Activated CD4-positive, alpha-beta T cell treated with anti-CD3 and anti-CD28 coated beads, Interleukin-2, amount 50 U/mL, for 24 hours (primary cell): ENCODE measurements at places on chromosomes 4 and X.

GRCh38 chr4:88335092-88335665, 43.5 kb upstream of the HERC6 start:
- DNase-seq = no peak

DNA sequence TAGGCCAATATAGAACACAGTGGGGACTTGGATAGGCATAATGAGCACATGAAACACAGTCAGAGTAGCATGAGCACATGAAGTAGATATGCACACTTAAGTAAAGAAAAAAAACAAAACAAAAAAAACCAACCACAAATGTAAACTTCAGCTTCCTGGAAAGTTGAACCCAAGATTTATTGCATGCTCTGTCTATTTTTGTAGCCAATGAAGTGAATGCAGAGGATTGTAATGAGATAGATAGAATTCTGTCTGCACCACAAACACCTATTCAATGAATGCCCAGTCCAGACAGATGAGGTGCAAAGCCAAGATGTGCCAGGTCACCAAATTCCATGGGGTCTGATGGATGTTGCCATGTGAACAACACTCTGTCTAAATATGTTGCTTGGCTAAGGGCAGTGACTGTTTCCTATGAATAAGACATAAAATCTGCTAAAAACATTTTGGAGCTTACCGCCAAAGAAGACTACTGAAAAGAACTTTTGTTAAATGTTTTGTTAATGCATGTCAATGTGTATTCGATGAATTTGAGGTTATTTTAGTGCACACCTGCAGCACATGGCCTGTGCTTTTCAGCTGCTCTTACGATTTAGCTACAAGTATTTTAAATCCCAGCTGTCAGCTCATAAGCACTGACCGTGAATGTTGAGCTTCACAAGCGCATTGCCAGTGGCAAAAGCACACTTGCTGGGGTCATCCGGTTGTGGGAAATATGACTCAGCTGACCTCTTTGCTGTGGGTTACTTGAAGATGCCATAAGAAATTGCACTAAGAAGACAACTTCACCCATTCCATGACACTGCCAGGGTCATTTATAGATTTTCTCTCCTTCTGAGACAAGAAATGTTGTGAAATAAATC, 374.8 kb upstream of the GNPDA2 start:
- no peak for DNase-seq

DNA sequence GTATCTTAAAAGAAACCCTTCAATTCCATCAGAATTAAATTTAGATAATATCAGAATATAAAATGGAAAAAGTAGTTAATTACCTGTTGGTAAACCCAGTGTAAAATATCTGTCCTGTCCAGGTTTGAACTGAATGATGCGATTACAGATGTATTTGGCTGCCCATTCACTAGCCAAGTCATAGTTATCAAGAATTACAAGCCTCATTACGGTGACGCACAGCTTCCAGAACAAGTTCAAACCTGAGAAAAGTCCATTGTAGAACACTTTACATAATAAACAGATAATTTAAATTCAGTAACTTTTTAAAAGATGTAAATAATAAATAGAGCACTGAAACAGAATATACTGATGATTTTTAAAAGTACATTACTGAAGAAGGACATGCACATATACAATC, 4.4 kb downstream of the GNPDA2 start:
- no peak for DNase-seq

- DNase-seq = no peak
These were observed 77.5 kb downstream of the AREG start for GRCh38 chr4:74522251-74522991.

- no peak for DNase-seq
These were observed 41.8 kb upstream of the RLIM start for GRCh38 chrX:74656079-74656745.

DNA sequence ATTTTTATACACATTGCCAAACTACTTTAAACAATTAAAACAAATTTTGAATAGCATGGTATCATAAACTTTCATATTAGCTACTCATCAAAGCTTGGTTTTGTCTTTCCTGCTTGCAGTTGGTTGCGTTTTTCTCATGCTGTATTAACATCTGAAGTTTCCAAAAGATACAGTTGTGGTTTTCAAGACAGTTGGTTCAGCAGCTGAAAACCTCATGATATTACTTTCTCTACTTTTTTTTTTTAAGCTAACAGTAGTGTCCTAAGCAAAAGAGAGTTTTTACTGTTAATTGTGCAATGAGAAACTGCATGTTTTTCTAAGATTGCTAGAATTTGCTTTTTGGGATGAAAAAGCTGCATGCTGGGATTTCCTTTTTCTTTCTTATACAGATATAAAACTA, 15.2 kb downstream of the RUFY3 start:
- DNase-seq = no peak

DNA sequence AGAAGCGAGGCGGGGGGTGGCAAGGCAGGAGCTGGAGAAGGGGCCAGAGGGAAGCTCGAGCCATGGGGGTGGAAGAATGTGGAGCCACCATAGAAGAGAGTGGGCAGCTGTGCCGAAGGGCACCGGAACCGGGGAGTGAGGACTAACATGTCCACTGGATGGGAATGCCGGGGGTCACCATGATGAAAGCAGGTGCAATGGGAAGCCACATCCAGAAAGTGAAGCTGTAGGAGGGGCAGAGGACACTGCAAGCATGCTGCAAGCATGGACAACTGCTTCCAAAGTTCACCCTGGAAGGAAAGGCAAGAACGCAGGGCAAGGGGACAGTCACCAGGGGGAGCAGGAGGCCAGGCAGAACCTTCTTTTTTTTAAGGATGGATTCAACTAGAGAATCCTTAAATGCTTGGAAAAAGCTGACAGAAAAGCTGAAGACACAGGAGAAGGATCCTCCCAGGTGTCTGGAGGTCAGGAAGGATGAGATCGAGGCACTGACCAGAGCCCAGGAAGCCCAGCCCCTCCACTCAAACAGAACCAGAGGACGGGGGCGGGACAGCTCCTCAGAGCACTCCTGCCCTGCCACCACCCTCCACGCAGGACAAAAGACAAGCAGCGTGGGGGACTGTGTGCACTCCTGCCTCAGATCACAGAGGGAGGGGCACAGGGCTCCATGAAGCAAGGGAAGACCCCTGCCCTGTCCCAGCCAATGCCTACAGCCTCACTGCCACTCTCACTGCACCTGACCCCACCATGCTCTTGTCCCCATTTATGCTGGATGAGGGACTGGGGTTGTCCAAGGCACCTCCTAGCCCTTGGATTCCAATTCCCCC, 169.2 kb downstream of the AFAP1 start:
- no peak for DNase-seq

- no peak for DNase-seq
These were observed 18.3 kb downstream of the ADGRG4 start for GRCh38 chrX:136318895-136319597.

DNA sequence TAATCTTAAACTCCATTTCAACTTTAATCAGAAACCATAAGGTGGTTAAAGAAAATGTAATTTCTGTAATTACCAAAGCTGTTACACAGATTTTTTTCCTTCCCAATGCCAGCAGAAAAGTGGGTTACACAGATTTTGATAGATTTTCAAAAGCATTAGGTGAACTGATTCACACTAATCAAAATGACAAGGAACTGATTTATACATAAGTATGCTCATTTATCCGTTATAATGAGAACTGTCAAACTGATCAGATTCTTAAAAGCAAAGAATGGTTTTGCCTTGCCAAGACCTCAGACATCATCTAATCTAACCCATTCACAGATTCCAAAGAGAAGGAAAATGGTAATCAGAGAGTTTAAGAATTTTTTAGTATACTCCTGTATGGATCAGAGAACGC, 5.2 kb downstream of the UGDH start:
- DNase-seq = no peak

DNA sequence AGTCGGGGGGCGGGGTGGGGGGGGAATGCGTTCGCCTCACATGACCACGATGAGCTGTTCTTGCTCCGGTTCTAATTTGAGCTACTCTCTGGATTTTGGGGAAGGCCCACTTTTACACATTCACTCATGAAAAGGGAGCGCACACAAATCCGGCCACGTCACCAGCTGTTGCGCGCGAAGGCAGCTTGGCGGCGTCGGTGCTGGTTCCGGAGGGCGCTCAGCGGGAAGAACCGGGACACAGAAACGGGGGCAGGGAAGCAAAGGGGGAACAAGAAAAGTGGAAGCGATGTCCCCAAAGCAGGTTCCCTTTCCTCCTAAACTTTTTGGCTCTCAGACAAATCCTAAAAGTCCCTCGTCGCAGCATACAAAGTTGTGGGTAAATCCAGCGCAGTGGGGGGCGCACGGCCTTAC, 605 bp downstream of the ANXA5 start:
- DNase-seq = peak; percentile 17

- no peak for DNase-seq
These were observed 7.6 kb upstream of the KLHL2 start for GRCh38 chr4:165199722-165200121.

- no peak for DNase-seq
These were observed 590 bp downstream of the ARHGEF9 start for GRCh38 chrX:63784346-63784901.

DNA sequence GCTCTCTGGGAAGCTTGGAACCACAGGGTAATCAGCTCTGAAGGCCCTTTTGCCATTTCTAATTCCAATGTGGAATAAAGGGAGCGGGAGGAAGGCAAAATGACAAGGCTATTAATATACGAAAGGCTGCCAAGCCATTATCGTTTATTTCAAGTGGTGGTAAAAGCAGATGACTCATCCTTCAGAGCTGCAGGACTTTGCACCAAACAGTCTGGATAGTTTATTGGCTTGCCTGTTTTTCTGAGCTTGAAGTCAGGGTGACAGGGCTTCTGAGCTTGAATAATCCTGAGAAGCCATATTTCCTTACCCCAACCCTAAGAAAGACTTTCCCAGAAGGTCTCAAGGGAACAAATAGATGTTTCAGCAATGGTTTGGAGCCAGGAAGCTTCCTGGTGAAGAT, 7.7 kb upstream of the GABRE start:
- no peak for DNase-seq

GRCh38 chr4:7464259-7464655, 29.5 kb upstream of the PSAPL1 start:
- DNase-seq = no peak

DNA sequence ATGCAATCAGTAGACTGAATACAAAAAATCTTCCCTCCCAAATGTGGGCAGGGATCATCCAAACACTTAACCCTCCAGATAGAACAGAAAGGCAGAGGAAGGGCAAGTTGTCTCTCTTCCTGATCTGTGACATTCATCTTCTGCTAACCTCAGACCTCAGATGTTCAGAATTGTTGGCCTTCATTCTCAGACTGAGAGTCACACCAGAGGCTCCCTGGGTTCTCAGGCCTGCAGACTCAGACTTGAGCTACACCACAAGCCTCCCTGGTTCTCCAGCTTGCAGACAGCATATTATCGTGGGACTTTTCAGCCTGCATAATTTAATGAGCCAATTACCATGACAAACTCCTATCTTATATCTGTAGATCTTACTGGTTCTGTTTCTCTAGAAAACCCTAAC, 1471.6 kb upstream of the ADGRL3 start:
- no peak for DNase-seq

DNA sequence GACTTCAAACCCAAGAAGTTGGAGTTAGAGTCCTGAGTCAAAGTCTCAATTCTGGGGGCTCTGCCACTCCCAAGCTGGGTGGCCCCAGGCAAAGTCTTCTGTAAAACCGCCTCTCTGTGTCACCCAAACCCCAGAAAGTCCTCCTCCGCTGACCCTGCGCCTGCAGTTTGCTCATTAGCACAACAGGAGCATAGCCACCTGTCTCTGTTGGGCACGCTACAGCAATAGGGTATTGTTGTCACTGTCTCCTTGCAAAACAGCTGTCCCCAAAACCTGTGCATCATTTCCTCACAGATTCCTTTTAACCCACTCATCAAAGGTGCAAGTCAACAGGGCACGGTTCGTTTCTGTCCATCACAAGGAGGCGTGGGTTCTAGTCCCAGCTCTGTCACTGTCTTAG, 8.0 kb upstream of the DGAT2L6 start:
- no peak for DNase-seq

GRCh38 chrX:136588036-136588435, 56.0 kb downstream of the VGLL1 start:
- no peak for DNase-seq

DNA sequence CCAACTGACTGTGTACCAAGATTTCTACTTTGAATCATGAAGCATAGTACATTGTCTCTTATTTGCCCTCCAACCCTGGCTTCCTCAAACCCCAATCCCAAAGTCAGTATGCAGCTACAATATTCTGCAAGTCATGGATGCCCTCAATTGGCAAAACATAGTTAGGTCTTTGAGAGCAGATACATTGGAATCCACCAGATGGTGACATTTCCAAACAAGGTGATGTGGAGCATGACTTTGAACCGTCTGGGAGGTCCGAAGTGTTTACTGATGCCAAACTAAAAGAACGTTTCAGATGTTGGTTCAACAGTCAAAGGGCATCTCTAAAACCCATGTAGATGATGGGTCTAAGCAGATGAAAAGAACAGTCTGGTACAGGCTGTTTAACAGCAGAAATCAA, 43.7 kb upstream of the FRMD7 start:
- no peak for DNase-seq

DNA sequence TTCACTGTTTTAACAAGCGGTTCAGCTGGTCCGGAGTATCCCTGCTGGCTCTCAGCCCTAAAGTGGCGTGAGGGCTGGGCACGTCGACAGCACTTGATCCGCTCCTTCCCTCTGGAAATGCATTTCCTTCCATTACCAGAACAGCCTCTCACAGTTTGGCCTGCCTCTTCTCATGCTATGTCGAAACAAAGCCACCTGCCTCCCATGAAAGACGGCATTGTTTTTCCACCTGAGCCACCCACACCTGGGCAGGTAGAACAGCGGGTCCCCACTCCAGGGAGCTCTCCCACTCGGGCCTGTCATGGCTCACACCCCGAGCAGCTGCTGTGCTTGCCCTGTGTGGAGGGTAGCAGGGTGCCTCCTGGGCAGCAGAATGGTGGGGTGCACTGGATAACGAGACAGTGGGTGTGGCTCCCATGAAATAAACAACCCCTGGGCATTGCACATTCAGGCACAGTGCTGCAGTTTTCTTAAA, 86.2 kb downstream of the FHDC1 start:
- no peak for DNase-seq

GRCh38 chr4:71713611-71714203, 70.2 kb downstream of the GC start:
- DNase-seq = no peak

DNA sequence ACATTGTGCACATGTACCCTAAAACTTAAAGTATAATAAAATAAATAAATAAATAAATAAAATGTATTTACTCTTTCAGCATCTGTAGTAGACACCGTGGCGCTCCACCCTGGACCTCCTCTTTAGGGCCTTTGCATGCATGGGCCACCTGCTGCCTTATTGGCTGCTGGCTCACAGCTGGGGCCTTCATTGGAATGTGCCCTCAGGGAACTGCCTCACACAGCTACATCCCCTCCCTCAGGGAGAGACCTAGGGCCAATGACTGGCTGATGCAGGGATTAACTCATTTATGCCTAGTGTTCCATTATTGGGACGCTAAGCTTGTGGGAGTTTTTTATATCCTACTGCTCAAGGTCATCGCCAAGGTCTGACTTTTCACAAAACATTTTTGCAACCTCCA, 302.9 kb upstream of the FTHL17 start:
- no peak for DNase-seq

GRCh38 chr4:42655269-42655637, 1.7 kb downstream of the ATP8A1 start:
- DNase-seq = no peak

- DNase-seq = no peak
These were observed 227.9 kb upstream of the ANKRD50 start for GRCh38 chr4:124940387-124940786.

GRCh38 chrX:1657367-1658070, 42.7 kb downstream of the ASMT start:
- DNase-seq = peak; percentile 57

- no peak for DNase-seq
These were observed 215.1 kb upstream of the PITX2 start for GRCh38 chr4:110837896-110838450.
